SHP77 (cell line): ENCODE measurements at places on chromosomes 6 and 20.
A peak's percentile ranks its signal among the peaks of the same experiment; 100 is the strongest.

DNA sequence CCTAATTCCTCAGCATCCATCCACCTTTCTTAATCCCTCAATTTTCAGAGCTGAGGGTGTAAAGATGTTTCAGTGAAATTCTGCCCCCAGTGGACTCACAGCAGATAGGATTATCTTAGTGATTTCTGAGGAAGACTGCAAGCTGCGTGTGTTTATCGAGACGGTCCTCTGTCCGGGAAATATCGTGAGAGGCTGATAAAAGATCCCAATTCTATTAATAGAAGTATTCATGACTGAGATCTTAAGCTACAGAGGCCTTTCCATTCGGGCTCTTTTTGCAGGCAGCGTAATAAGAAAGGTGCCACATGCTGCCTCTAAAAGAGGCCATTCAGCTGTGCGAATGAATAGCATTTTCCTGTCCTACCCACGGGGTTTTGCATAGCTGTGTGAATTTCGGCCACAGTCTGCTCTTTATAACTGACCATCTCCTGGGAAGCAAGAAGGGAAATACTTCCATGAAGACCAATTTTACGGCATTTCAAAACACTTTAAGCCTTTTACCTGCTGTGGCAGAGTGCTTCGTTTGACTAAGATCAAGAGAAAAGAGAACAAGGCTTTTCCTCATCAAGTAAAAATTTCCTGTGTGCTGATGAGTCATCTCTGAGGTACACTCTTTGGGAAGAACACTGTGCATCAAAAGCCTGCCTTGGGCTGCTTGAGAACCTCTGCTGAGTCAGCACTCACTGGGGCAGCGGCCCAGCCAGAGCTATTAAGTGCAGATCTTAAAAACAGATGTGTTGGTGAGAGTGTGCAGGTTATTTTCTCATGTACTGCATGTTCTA lies 208.8 kb downstream of the ARHGAP18 start:
- DNase-seq: peak; percentile 8

DNA sequence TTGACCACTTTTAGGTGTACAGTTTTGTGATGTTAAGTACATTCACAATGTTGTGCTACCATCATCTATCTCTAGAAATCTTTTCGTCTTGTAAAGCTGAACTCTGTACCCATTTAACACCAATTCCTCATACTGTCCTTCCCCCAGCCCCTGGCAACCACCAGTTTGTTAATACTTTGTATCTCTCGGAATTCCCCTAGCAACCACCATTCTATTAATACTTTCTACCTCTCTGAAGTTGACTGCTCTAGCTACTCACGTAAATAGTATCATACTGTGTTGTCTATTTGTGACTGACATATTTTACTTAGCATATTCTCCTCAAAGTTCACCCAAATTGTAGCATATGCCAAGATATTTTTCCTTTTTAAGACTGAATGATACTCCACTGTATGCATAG lies 82.3 kb upstream of the CLDN20 start:
- DNase-seq: no peak

DNA sequence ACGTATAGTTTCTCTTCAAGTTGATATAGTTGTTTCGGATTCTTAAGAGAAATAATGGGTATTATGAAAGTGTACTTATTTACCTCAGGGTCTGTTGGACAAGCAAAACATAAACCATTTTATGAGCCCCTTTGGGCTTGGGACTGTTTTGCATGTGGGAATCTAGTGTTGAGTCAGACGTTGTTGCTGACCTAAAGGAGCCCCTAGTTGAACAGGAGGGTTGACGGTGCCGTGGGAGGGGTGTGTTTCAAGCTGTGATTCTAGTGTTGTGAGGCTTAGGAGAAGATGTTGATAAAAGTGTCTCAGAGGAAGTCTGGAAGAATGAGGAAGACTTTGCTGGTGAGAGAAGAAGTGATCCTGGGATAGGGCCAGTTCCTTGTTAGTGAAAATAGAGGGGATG lies 140.0 kb downstream of the ARID1B start:
- no peak for DNase-seq

- DNase-seq: peak; percentile 30
Measured at GRCh38 chr6:61809004-61809595, 476.9 kb downstream of the KHDRBS2 start.

DNA sequence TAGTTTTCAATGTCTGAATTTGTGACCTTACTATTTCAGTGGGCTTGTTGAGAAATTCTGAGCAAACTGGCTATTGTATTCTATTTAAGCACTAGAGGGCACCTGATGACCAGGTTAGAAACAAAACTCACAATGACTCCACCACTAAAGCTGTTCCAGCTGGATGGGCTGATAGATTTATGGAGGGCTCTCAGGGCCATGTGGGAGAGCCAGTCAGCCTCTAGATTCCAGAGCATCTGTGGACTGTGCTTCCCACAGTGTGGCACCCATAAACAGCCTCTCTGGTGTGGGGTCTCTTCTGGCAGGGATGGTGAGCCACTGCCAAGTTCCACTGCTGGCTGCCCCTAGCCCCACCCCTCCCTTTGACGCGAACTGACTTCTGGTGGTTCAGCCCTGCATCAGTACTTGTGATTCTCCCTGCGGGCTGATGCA lies 29.2 kb downstream of the C6orf58 start:
- peak; percentile 65 for DNase-seq

GRCh38 chr20:51763965-51764602 lies 4.1 kb downstream of the ATP9A start:
- no peak for DNase-seq

- no peak for DNase-seq
Measured at GRCh38 chr6:119501798-119502483, 152.4 kb upstream of the MAN1A1 start.

- DNase-seq: no peak
Measured at GRCh38 chr20:15742087-15742486, 831.2 kb downstream of the KIF16B start.

GRCh38 chr6:2028457-2029038 lies 216.9 kb downstream of the GMDS start:
- DNase-seq: peak; percentile 53

DNA sequence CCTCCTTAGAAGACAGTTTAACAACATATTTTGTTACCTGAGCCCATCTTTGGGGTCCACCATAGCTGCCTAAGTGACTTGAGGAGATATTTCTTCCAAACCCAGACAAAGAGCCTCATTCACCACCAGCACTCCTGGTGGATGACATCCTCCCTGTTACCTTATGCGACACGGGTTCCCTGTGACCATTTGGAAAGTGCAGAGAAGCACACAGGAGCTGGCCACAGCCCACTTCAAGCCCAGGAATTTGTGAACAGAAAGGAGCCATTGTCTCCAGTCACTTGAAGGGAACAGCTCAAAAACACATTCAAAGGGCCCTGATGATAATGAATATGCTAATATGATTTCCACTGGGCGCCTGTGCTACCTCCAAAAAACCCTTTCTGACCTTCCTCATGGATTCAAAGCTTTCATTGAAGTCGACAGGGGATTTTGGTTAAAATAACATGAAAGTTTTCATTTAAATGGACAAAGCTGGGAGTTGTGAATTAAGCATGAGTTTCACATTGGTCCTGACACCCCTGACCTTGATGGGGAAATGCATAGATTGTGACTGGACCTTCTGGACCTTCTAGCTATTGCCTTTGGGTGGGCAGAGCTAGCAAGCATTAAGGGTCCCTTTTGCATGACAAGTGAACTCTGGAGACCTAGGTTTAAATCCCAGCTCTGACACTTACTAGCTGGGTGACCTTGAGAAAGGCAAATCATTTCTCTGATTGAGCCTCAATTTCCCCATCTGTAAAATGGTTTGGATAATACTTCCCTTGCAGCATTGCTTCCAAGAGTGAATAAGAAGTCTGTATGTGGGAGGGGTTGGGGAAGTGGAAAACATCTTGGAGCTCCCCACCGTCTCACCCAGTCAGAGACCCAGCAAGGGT lies 83.3 kb upstream of the SIRPA start:
- no peak for DNase-seq

- DNase-seq: no peak
Measured at GRCh38 chr6:37021356-37022129, 16.1 kb downstream of the FGD2 start.

DNA sequence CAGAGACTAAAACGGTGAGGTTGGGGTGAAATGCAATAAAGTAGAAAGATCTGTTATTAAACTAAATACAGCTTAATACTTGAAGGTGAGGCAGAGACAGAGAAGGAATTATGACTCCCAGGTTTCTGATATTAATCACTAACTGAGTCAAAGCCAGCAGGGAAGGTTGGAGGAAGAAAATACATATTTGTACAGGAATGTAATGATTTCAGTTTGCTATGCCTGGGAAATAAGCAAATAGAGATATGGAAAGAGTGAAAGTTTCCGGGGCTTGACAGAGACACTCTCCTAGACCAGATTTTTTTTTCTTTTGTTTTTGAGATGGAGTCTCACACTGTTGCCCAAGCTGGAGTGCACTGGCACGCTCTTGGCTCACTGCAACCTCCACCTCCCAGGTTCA lies 76.8 kb downstream of the PTPRK start:
- DNase-seq: no peak

DNA sequence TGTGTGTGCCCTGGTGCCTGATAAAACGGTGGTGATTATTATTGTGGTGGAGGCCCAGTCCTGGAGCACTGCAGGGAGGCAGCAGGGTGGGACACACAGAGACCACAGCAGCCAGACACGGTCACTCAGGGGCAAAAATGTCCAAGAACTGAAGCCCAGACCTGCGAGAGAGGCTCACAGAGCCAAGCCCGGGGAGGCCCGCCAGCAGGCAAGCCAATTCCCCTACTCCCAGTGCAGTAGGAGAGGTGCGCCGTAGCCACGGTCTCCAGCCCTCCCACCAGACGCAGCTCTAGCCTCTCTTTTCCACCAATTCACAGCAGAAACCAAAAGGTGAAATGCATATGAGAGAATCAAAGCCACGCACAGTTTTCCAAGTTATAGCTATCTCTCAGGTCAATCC lies 179.4 kb upstream of the TAB2 start:
- no peak for DNase-seq

- no peak for DNase-seq
Measured at GRCh38 chr6:96687121-96687520, 124.2 kb downstream of the FHL5 start.

GRCh38 chr6:37579444-37580067 lies 79.9 kb upstream of the CCDC167 start:
- no peak for DNase-seq

- no peak for DNase-seq
Measured at GRCh38 chr6:115712291-115712961, 348.3 kb downstream of the FRK start.

DNA sequence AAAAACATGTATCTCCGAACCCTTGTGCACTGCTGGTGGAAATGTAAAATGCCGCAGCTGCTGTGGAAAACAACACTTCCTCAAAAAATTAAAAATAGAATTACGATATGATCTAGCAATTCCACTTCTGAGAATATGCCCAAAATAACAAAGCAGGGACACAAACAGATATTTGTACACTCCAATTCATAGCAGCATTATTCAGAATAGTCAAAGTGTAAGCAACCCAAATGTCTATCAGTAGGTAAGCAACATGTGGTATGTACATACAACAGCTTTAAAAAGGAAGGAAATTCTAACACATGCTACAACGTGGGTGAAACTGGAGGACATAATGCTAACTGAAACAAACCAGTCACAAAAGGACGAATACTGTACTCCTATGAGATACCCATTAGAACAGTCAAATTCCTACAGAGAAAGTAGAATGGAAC lies 5.7 kb upstream of the RAB5IF start:
- DNase-seq: no peak

- DNase-seq: no peak
Measured at GRCh38 chr6:111357705-111358104, 125.3 kb downstream of the REV3L start.

DNA sequence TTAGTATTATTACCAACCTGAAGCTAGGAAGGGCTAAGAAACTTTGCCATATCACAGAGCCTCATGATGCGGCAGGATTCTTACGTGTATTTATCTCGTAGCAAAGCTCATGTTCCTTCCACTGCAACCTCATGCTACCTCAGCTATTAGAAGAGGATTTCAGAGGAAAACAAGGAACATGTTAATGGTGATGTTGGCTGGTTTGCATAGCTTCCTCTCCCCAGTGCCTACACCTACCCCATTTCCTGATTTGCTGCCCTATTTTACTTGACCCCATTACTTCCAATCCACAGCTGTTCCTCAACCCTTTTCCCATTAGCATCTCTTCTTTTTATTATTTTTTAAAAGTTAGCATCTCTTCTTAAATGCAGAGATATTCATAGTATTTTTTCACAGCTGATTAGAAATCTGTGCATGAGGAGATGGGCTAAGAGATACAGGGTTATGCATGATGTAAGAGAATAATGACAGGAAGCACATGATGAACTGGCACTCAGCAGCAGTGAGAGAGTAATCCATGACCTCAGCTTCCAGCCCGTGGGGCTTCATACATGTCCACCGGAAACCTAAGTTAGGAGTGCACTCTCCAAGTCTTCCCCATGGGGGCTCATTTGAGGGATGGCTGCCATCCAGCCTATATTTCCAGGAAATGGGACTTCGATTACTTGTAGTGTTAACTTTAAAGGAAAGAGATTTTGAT lies 106.1 kb upstream of the ASF1A start:
- no peak for DNase-seq

GRCh38 chr6:102662851-102663250 lies 1269.3 kb downstream of the GRIK2 start:
- no peak for DNase-seq

- DNase-seq: no peak
Measured at GRCh38 chr6:3208098-3208774, 19.2 kb downstream of the TUBB2B start.

GRCh38 chr6:107479089-107479690 lies 10.7 kb upstream of the SOBP start:
- no peak for DNase-seq

DNA sequence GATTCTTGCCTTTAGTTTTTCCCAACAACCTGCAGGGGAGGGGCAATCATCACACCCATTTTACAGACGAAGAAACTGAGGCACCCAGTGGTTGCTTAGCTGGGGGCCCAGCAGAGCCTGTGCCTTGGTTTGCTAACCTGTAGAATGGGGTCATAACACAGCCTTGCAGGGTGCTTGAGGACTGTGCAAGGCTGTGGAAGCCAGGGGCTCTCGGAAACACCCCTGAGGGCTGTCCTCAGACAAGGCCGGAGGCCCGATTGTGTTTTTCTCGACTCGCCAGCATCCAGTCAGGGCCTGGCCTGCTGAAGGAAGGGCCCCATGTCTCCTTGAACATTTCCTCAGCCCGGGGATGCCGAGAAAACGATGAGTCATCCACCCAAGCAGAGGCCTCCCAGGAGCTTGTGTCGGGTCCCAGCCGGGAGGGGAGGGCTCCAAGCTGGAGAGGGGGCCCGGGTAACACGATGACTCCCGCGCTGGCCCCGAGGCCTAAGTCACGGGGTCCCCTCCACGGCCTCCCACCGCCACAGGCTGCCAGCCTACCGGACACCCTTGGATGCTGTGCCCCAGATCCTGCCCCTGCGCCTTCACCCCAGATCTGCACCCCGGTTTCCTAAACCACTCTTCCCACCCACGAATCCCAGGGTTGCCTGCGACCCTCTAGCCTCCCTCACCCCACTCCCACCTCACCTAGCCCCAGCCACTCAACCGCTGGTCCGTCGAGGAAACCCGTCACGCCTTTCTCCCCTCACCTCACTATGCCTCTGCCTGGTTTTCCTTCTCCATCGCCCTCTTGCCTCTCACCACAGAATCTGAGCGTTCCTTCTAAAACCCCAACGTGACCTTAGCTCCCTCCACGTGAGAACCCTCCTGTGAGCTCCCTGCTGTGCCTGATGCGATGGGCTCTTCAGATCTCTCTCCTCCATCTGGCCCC lies 10.6 kb downstream of the NOL4L start:
- no peak for DNase-seq
